Fibroblast of skin of right quadriceps (primary cell): ENCODE measurements at places on chromosomes 2 and 18.

GRCh38 chr2:238267341-238267710, 21.1 kb downstream of the PER2 start:
- DNase-seq = no peak

DNA sequence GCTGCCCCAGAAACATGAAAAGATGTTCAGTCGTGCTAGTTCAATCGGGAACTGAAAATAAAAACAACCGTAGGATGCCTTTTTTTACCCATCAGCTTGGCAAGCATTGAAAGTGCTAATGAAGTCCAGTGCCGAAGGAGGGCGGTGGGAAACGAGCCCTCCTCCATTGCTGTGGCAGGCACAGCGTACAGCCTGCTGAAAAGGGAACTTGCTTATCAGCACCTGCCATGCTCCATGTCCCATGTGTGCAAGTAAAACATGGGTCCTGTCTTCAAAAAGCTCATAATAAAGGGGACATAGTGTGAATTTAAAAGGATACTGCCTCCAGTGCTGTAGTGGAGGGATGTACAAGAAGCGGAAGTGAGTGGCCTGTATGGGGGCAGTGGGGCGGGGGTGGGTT, 82.4 kb downstream of the ARMC9 start:
- DNase-seq = no peak

GRCh38 chr2:55860832-55861231, 62.8 kb downstream of the EFEMP1 start:
- DNase-seq = no peak

DNA sequence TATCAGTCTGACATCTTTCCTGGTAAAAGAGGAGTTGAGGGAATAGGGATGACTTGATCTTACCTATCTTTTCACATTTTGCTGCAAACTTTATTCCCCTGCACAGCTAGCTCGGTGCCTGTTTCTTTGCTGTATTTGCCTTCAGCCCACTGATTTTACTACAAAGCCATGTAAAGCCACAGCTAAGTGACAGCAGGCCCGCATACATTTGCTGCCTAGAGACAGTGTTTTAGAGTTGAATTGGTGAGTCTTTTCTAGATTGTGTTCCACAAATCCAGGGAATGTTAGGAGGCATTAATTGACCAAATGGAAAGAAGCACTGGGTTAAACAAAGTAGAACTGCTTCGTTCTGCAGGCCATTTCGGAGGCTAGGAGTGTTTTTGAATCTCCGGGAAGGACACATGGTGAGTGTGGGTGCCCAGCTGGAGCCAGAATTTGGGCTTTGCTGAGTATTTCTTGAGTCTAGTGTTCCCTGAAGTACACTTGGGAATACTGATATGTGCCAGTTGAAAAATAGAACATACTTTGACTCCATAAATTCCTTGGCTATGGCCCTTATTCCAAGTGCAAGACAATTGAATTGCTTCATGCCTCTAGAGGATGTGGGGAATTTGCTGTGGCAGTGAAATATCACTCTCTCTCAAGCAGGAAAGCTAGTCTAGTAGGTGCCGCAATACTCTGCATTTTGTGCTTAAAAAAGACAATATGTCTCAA, 329.8 kb downstream of the PTPRM start:
- DNase-seq = peak; percentile 26

- no peak for DNase-seq
Measured at GRCh38 chr18:78949216-78949615, 30.4 kb upstream of the SALL3 start.

DNA sequence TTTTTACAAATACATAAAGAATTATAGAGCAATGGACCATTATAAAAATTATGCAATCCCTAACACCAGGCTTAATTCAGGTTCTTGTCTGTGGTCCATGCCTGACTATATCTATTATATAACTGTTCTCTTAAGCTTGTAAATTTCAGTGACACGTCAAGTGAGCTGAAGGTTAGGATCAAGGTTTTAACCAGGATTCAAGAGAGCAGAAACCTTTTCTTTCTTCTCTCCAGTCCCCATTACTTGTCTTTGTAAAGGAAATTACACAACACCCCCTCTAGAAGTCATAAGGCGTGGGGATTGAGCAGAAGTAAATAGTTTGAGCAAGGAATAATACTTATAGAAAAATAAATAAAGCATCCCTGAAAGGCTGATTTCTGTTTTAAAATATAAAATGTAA, 122.0 kb downstream of the ZNF521 start:
- DNase-seq = no peak

DNA sequence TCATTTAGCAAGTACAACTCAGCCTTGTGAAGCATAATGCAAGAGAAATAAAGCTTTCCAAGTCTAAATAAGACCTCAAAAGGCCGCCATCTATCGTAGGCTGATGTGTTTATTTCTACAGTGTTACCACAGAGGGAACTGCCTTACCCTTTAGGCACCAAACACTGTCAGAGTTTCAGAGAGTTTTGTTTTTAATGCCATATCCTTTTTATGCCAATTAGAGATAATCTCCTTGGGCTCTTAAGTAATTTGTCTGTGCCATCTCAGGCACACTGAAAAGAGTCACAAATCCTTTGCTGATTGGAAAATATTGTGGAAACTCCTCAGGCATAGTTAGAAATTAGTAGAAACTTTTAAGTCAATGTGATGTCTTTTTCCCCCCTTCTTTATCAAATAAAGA, 797.1 kb downstream of the SLC4A3 start:
- DNase-seq = no peak

- no peak for DNase-seq
Measured at GRCh38 chr2:60347781-60348180, 205.7 kb downstream of the BCL11A start.

- DNase-seq = peak; percentile 80
Measured at GRCh38 chr2:14420851-14421250, 211.7 kb upstream of the LRATD1 start.

GRCh38 chr2:119753041-119753929, 6.4 kb upstream of the PTPN4 start:
- DNase-seq = peak; percentile 49

DNA sequence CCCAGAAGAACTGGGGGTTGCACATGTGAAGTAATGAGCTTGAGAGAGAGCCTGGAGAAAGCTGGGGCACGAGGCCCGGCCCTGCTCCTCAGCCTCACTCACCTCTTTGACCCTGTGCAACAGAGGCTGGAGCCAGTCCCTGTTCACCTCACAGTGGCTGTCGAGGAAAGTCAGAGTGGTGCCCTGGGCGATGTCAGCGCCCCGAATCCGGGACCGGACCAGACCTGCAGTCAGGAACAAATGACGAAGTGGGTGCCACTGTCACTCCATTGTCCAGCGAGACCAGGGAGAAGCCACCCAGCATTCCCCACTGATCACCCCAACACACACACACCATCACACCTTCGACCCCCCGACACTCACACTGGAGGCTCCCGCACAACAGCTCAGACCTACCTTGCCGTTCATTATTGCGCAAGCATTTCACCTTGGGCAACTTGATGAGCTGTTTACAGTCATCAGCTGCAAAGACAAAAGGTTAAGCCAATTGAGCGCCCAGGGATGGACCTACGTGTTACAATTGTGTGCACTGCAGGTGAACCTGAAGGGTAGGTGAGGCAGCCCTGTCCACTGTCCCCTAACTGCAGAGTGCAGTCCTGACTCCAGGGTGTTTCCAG, 148.4 kb upstream of the CAPN13 start:
- no peak for DNase-seq

GRCh38 chr2:70938586-70938950, 2.9 kb downstream of the ATP6V1B1 start:
- DNase-seq = no peak

GRCh38 chr2:101985101-101985792, 6.5 kb upstream of the IL1R2 start:
- no peak for DNase-seq

DNA sequence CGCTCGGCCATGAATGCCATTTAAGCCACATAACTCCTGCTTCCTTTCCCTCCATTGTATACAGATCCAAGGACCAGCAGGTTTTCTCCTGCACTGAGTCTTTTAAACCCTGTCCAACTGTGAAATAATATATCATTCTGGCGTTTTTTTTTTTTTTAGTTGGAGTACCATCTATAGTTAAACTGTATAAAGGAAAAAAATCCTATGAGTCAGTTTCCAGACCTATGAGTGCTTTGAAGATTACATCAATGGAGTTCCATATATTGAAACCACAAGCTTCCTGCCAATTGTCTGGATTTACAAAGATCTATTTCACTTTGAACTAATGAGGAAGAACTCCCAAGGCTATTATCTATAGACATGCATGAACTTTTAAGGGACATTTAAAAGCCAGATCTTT, 2.4 kb upstream of the MALT1 start:
- DNase-seq = peak; percentile 86

GRCh38 chr18:57086163-57086562, 60.7 kb upstream of the BOD1L2 start:
- no peak for DNase-seq

DNA sequence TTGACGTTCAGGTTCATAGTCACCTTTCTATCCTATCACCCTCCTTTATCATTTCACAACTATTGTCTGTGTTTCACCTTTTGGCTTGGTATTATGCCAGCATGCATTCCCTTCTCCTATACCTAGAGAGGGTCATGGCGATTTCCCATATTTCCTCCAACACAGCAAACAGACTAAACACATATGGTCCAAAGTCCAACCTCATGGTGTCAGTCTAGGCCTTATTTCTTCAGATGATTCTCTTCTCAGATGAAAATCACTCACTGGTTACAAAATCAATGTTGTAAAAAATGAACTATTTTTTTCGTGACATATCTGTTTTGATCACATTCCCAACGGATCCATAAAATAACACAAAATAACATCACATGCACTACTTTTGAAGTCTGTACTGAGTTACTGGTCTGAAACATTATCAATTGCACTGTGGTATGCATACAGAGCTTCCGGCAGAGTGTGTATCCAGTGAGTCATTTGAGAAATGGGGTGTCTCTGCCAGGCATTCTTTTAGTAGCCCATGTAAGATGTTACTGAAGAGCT, 204.8 kb upstream of the GALNT5 start:
- DNase-seq = peak; percentile 77

- peak; percentile 62 for DNase-seq
Measured at GRCh38 chr2:54047091-54047490, 68.3 kb upstream of the ACYP2 start.

GRCh38 chr2:36515538-36515937, 82.4 kb downstream of the FEZ2 start:
- no peak for DNase-seq

GRCh38 chr2:181680055-181680936, at the start of gene NEUROD1:
TSS of gene NEUROD1 (minus strand) at chr2:181680517. CDS start at chr2:181678860, 1,657 bp downstream.
- no peak for DNase-seq

DNA sequence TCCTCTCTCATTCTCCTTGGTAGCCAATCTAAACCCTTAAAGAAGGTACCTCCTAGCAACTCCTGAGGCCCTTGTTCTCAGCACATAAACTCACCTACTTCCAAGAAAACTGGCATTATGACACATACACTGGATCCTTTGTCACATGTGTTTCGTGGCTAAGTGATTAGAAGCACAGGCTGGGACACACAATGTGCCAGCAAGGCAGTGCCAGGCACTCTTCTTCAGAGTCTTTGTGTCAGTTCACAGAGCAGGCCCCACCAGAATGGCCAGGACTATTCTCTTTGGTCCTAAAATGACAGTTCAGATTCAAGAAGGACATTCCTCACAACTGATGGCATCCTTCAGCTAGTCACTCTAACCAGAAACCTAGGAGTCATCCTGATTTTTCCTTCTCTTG, 40.3 kb downstream of the SMC6 start:
- no peak for DNase-seq

- DNase-seq = peak; percentile 52
Measured at GRCh38 chr18:54684784-54685183, 93.7 kb downstream of the DYNAP start.

DNA sequence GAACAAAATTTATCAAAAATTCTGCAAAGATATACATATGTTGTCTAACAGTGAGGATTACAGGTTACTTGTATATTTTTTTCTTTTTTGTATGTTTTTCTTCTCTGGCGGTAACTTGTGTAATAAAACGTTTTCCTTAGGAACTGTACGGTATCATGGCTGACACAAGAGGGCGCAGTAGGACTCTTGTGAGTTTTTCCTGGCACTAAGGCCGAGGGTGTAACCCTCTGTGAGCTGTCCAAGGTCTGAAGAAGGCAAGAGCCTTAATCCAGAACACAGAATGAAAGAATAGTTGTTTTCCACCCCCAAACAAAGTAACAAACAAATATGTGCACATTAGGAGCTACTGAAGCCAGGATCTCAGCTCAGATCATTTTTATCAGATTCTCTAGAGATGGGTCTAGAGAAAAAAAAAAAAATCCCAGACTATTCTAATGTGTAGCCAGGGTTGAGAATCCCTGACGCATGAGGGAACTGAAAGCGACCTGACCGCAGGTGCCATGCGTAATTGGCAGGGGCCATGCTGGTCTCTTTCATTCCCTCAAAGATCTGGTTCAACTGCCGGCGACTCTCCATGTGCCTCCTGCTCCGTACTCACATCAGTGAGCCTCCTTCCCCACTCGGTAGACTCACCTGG, 27.0 kb downstream of the TMEM200C start:
- DNase-seq = peak; percentile 80

DNA sequence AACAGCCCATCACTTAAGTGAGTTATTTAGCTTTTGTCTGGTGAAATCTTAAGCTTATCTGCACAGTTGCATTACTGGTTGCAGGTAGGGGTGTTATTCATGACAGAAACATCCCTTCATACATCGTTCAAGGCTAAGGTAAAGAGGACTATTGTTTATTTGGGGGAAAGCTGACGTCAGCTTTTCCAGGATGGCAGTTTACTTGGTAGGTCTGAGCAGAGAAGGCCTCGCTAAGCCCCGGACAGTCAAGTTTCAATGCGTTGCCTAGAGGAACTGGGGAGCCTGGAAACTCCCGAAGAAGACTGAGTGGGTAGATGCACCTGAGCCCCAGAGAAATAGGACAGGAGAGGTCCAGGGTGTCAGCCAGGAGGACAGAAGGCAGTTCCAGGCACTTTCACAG, 2.2 kb downstream of the RNU4ATAC start:
- DNase-seq = no peak

GRCh38 chr2:201432621-201433393, 18.5 kb downstream of the TRAK2 start:
- DNase-seq = peak; percentile 67

DNA sequence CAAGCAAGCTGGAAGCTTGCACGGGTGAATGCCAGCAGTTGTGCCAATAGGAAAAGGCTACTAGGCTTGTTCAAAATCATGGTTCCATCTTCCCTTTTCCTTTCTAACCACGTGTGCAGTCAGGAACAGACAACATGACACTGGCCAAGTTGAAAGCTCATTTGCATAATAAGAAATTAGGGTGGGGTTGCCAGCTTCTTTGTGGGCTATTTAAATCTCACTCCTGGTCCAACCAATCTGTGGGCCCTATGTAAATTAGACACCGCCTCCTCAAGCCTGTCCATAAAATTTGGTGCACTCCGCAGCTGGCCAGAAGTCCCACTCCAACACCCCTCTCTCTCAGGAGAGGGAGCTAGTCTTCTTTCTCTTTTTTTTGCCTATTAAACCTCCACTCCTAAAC, 1948.4 kb upstream of the PIK3C3 start:
- no peak for DNase-seq
